CD8-positive, alpha-beta memory T cell (primary cell): ENCODE measurements at places on chromosomes 3 and 15. TPM values are rescaled to one million over a fixed set of nuclear protein-coding genes. Genes with fewer than 3 reads are reported as not detected.

DNA sequence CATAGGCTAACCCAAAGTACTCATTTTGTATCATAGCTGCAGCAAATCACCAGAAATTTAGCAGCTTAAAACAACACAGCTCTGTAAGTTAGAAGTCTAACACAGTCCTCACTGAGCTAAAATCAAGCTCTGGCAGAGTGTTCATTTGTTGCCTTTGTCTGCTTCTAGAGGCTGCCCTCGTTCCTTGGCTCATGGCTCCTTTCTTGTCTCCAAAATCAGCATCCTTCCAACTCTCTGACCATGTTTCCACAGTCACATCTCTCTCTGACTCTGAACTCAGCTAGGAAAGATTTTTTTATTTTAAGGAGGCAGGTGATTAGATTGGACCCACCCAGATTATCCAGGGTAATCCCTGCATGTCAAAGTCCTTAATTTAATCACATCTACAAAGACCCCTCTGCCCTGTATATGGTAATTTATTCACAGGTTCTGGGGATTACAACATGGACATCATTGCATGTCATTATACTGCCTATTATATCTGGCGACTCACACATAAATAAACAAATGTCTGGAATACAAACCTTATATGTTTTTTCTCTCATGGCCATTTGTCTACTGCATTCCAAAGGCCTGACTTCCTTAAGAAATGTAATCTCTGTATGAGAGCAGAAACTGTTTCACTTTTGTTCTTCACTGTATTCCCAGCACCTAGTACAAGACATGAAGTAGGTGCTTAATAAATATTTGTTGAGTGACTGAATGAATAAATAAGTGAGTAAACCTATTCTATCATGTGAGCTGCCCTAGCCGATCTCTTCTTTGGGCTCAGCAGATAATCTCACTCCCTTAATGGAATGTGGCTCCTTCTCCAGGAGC is 15.1 kb upstream of the UACA start:
- no peaks in the 10 kb centered on the region for H3K4me1 ChIP-seq
- no peak overlapping the region for H3K27ac ChIP-seq
- H3K4me3 ChIP-seq, result no peak overlapping the region
- no peaks in the 10 kb centered on the region for H3K27me3 ChIP-seq
- H3K36me3 ChIP-seq, result no peaks in the 10 kb centered on the region

DNA sequence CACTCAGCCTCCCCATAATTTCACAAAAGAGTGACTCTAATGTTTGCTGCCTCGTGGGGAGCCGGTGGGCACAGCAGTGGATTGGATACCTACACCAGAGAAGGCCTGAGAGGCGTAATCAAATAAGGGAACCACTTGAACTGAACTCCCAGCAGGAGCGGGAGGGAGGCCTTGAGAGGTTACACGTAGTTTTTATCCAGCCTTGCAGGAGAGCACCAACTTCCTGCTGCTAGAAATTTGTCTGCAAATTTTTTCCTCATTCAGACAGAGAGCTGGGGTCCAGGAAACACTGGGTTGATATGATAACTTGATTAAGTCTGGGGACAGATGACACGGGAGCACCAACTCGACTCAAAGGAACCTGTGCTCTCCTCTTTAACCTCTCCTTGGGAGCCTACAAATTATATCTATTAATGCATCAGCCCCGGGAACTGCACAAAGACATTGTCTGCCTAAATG is 69.8 kb downstream of the HES1 start:
- H3K27ac ChIP-seq, result no peak overlapping the region
- DNase-seq, result no peak
- H3K27me3 ChIP-seq, result peaks cover 4% of the 10 kb centered on the region
- H3K36me3 ChIP-seq, result no peaks in the 10 kb centered on the region

FGF7 gene
- not detected for polyA plus RNA-seq

DNA sequence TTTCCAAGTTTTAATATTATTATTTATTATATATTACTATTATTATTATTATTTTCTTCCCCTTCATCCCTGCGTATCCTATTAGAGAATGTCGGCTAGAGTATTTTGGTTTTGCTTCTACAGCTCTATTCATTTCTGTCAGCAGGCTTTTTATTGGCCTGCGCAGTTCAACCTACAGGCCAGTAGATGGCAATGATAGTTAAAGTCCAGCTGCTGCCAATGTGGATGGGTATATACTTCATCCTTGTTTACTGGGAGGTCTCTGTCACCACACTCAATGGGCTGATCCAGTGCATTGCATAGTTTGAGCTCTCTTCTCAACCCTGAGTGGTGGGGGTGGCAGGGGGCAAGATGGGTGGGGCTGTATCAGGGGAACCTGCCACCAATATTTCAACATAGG is 799.8 kb downstream of the NSUN3 start:
- DNase-seq, result no peak
- H3K27ac ChIP-seq, result no peak overlapping the region
- H3K4me1 ChIP-seq, result no peaks in the 10 kb centered on the region
- H3K36me3 ChIP-seq, result no peaks in the 10 kb centered on the region
- no peaks in the 10 kb centered on the region for H3K27me3 ChIP-seq

GRCh38 chr3:161171113-161171512 is 50.0 kb upstream of the NMD3 start:
- no peaks in the 10 kb centered on the region for H3K36me3 ChIP-seq
- no peak overlapping the region for H3K27ac ChIP-seq
- no peak for DNase-seq
- H3K4me1 ChIP-seq, result no peaks in the 10 kb centered on the region

DNA sequence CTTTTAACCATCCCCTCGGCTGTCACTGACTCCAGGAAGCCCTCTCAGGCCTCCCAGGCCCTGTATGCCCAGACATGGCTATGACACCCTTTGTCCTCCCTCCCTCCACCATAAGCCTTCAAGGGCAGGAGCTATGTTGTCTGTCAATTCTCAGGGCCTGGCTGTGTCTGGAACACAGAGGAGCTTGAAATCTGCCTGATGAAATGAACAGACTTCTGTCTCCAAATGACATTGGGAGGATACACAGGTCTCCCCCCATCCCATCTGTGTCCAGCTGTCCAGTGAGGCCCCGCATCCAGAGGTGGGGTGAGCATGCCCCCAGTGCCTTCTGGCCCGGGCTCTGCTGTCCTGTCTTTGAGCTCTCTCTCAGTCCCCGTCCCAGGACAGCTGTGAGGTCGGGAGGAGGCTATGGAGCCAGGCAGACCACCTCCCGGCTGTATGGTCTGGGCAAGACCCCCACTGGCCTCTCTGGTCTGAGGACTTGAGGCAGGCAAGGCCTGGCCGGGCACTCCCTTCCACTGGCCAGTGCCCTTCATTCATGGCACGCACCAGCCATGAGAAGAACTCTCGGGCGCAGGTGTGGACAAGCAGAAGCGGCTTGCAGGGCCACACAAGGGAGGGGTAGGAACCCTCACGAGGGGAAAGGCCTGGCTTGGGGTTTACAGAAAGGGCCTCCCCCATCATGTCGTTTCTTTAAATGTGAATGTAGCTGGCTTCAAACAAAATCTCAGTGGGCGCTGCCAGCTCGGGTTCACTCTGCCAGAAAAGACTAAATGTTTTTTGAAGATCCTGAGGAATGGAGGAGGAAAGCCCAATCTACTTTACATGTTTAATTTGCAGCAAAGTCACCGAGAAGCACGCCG is 38.9 kb downstream of the PCSK6 start:
- no peak for DNase-seq
- H3K36me3 ChIP-seq, result no peaks in the 10 kb centered on the region
- no peaks in the 10 kb centered on the region for H3K4me1 ChIP-seq
- H3K27ac ChIP-seq, result peak overlapping the region; percentile 24
- H3K4me3 ChIP-seq, result no peak overlapping the region

GRCh38 chr3:99858469-99858868 is 40.8 kb downstream of the CMSS1 start:
- H3K27ac ChIP-seq, result no peak overlapping the region
- no peaks in the 10 kb centered on the region for H3K27me3 ChIP-seq

MUSTN1 gene
- not detected for polyA plus RNA-seq

LRRK1 gene
- polyA plus RNA-seq, result not detected

DNA sequence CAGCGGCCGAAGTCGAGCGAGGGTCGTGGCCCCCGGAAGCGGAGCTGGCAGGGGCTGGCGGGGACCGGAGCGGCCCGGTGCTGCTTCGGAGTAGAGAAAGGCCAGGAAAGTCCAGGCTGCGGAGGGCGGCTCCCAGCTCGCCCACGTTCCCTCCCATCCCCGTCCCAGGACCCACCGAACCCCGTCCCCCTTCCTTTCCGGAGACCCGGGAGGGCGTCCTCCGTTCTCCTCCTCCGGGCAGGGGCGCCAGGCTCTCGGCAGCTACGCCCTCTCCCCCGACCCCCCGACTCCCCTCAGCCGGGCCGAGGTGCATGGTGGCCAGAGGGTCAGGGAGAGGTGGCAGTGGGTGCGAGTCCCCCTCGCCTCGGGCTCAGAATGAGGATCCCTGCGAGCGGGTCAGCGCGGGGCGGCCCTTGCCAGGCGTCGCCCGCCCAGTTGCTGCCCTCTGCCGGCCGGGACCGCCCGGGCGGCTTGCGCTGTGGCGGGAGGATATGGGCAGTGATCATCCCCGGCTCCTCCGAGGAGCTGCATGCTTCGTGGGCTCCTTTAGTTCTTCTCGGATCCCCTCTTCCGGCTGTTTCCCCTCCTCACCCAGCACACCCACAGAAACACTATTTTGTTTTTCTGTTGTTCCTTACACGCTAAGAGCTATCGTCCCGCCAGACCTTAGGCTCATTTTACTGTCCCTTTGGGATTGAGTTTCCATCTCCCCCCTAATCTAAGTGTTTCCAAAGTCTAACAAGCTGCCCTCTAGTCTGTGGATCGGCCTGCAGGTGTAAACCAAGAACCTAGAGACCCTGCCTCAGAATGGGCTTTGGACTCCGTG is 744 bp upstream of the ALDH1A2 start:
- H3K4me3 ChIP-seq, result peak overlapping the region; percentile 14
- no peaks in the 10 kb centered on the region for H3K36me3 ChIP-seq
- no peaks in the 10 kb centered on the region for H3K4me1 ChIP-seq

DNA sequence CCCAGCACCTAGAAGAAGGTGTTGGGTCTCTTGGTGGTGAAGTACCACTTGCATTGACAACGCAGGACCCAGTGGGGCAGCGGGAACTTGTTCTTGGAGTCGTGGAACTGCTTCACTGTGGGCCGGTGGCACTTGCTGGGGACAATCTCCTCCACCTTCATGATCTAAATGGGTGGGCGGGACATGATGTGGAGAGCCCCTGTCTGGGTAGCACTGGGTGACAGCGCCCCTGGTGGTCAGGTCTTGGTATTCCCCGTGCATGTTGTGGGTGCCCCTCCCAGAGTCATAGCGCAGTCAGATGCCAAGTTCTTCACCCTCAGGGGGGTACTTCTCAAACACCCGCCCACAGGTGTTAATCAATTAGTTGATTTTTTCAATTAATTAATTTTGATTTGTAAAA is 60.2 kb downstream of the AGBL1 start:
- H3K4me3 ChIP-seq, result no peak overlapping the region
- no peaks in the 10 kb centered on the region for H3K4me1 ChIP-seq
- H3K27me3 ChIP-seq, result no peaks in the 10 kb centered on the region
